GM12891 (cell line): ENCODE measurements at places on chromosomes 5 and 9.
A peak's percentile ranks its signal among the peaks of the same experiment; 100 is the strongest.

- no peak for DNase-seq
Measured at GRCh38 chr9:116409638-116410037, 256.0 kb downstream of the PAPPA start.

- no peak for DNase-seq
Measured at GRCh38 chr9:406886-407654, 192.4 kb downstream of the DOCK8 start.

DNA sequence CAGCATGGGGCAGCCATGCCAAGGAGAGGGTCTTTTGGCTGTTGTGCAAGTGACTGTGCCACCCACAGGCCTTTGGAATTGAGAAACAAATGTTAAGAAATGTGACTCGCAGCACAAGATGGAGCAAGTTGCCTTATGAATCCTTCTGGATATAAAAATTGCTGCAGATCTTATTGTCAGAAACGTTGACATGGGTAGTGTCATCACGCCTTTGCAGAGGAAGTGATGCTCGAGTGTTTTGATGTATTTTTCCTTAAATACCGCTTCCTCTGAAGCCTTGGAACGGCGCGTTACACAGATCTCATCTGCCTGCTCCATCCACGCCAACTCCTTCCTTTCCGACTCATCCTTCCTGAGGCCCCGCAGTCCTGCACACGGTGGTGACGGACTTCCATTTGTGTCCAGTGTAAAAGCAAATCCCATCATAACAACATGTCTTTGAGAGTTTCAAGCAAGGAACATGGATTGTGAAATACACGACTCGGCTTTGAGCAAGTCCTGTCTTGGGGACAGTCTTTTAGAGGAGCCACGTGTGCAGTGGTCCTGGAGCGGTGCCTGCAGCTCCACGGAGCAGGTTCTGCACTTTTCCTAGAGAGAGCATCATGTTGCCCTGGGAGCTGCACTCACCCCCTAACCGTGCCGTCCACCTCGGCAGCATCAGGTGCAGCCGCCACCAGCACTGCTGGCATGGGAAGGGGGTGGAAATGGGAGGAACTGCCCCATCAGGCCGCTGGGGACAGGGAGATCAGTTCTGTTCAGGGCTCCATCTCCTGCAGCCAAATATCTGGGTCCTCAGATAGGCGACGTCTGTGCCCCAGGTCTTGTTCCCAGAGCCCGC lies 15.1 kb downstream of the ROPN1L start:
- DNase-seq: no peak

GRCh38 chr9:121999556-121999955 lies 93.6 kb downstream of the TTLL11 start:
- DNase-seq: no peak

- DNase-seq: no peak
Measured at GRCh38 chr9:105967797-105968196, 273.5 kb downstream of the TMEM38B start.

DNA sequence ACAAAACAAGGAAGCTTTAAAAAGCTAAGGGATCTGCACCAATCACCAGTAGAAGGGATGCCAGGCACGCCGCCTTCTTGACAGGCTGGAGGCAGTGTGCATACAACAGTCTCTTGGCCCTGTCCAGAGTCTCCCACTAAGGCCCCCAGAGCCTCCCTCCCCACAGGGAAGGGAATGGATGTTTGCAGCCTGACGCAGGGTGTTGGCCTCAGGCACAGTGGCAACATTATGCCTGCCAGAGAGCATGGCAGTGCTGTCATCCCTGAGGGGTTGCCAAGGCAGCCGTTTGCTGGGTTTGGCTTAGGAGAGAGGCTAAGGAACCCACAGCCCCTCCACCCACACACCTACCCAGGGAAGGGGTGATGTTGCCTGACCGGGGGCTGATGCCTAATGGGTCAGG lies 4.8 kb downstream of the HBEGF start:
- no peak for DNase-seq

DNA sequence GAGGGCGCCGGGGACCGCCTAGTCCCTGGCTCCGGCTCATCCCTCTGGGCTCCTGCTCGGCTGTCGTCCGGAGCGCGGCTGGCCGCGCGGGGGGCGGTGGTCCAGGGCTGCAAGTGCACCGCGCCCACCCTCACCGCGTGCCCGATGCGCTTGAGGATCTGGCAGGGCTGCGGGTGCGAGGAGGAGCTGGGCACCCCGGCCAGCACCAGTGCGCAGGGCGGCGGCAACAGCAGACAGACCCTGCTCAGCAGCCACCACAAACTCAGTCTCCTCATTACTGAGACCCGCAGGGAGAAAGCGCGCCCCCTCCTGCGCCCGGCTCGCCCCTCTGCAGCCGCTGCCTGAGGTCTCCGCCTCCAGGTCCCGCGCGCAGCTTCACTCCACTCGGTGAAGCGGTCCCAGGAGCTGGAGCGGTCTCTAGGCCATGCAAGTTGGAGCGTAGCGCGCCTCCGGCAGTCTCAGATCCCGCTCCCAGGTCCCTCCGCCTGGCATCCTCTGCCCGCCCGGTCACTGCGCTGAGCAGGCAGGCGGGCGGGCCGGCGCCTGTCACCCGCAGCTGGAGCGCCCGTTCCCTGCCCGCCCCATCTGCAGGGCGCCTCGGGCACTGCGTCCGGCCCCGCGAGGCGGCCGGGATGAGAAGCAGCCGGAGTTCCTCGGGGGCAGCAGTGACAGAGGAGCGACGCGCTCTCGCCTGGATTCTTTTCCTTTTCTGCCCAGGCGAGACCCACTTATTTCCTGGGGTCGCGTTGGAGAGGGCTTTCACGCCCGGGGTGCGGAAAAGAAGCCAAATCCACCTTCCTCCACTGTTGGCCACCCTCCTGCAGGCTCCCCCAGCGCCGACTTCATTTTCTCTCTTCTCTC lies 512 bp downstream of the GRIN3A start:
- DNase-seq: no peak

GRCh38 chr5:143521141-143521540 lies 117.7 kb upstream of the NR3C1 start:
- DNase-seq: no peak

DNA sequence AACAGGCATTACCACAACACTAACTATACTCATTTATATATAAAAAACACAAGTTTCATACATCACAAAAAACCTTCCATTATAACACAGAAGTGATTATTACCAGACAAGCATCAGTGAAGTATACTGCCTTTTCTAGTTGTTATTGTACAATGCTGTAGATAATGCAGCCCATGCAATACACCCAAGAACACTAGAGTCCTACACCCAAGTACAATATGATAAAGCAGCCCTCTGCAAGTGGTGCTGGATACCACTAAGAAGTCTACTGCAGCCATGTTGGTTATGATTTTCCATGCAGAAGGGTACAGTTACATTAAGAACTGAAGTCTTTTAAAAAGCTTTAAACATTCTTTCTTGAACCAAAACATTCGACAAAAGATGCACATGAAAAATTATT lies 10.3 kb downstream of the ZFAND5 start:
- DNase-seq: no peak

DNA sequence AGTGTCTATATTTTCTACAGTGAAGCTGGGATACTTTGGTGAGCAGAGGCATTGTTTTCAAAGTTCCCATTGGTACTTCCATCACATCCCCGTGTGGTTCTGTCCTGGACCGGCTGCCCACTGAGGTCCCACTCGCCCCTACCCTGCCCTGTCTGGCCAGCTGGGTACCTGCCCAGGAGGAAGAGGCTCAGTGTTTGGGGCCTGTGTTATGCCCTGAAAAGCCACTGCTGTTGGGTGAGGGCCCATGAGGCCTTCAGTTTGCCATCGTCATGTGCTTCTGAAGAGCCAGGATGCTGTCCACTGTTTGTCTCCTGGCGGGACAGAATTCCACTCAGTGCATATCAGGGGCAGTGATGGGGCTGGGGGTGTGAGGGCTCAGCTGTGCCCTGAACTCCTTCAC lies 2.6 kb upstream of the CEP72 start:
- DNase-seq: no peak

GRCh38 chr5:125196481-125197111 lies 450.2 kb upstream of the ZNF608 start:
- DNase-seq: no peak

DNA sequence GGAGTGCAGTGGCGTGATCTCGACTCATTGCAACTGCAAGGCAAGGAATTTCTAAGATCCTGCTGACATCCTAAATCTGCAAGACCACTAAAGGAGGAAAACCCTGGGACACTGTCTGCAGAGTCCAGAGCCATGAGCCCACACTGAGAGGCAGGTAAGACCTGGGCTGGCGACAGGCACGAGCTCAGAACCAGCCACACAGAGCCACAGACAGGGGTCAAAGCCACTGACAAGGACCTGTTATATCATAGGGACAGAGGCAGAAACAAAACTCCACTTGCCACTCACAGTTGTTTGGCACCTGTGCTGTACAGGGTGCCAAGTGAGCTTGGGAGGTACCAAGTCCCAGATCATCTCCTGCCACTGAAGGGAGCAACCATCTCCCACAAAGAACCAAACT lies 34.2 kb downstream of the IPPK start:
- DNase-seq: no peak

- DNase-seq: peak; percentile 54
Measured at GRCh38 chr5:151523335-151523734, 67.8 kb downstream of the FAT2 start.

GRCh38 chr5:29148073-29148472 lies 2045.4 kb upstream of the CDH6 start:
- no peak for DNase-seq

GRCh38 chr9:21668516-21668915 lies 133.9 kb upstream of the MTAP start:
- DNase-seq: no peak

DNA sequence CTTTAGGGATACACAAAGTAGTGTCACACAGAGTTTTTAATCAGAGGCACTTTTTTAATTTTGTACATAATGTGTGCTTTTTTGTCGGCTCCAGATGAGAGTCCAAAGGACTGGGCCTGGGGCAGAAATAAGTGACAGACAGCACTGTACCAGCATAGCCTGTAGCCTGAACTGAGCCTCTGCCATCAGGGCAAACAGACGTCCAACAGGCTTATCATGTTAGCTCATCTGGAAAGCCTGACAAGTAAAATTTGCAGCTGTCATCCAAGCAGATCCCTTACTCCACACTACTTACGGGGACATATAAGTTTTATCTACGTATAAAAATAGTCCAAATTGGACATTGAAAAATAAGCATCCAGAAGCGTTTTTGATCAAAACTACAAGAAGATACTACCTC lies 233.1 kb upstream of the GAS1 start:
- no peak for DNase-seq

DNA sequence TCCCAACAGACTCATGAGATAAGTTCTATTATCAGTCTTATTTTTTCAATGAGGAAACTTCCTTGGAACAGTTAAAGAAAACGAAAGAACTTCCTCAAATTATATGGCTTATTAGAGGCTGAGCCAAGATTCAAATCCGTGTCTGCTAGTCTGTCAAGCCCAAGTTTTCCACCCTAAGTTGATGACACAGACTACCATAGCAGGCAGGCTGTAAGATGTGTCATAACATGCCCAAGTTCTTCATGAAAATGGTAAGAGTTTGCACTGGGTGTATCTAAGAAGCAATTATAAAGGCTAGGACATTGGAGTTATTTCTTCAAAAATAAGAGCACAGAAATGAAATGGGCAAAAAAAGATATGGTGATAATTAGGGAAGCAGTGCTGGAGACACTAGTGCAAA lies 634.5 kb downstream of the BRINP1 start:
- no peak for DNase-seq

DNA sequence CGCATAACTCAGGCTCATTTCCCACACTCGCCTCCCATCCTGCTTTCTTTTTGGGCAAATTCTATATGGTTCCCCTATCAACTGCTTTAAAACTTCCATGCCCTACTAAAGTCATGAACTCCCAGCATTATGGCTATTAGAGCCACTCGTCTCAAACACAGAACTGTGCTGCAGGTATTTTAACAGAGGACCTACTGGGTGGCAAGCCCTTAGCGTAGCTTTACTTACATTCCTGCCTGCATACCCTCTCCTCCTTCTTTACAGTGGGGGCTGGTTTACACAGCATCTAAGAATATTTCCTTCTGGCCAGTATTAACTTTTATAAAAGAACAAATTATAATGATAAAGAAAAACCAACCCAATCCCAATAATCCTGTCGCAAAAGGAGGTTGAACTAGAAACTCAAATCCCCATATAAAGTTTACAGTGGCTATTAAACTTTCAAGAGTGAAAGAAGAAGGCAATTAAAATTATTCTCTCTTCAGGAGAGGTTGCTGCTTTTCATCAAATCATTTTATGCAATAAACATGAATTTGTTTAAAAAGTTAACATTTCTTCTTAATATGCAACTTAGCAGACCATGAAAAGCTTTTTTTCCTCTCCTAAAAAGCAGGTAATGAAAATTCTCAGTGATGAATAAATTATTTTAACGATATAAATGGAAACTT lies 100.6 kb downstream of the ELAVL2 start:
- DNase-seq: no peak

- DNase-seq: peak; percentile 51
Measured at GRCh38 chr9:95724253-95724991, 151.1 kb upstream of the ERCC6L2 start.

GRCh38 chr9:129182625-129183494 lies 4.8 kb upstream of the IER5L start:
- no peak for DNase-seq

- no peak for DNase-seq
Measured at GRCh38 chr5:150647275-150648251, 7.1 kb downstream of the SYNPO start.

DNA sequence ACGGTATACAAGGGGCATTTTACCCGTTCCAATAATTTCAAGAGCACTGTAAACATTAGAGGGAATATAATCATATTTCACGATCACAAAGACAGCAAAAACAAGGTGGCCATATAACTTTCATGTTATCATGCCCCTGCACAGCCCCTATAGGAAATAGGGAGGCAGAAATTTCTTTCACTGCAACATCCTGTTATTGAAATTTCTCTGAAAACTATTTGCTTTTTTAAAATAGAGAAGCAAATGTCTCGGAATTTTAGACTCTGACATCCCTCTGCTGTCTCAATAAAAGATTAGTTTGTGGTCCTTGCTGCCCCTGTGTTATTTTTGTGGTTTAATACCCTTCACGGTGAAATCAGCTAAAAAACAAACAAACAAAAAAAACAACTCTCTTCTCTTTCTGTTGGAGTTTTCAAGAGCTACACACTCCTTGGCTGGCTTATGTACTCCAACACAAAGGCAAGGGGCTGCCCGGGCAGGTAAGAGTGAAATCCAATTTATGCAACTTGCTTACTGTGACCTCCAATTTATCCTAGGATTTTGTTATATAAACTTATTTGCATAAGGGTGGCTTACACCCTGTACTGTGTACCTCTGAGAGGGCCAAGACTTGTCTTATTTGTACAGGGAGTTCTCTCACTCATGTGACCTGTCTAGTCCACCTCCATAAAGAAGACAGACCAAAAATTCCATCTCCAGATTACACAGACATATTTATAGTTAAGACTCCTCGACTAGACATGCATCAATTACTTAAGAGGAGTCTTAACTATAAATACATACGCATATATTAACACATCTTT lies 223.6 kb downstream of the MLLT3 start:
- DNase-seq: no peak

- DNase-seq: no peak
Measured at GRCh38 chr9:125758986-125759763, 12.0 kb downstream of the PBX3 start.

GRCh38 chr5:141343953-141344463 lies 379 bp downstream of the PCDHGA3 start:
- DNase-seq: no peak
